ENCODE measurements at places on chromosomes 6 and 20.

DNA sequence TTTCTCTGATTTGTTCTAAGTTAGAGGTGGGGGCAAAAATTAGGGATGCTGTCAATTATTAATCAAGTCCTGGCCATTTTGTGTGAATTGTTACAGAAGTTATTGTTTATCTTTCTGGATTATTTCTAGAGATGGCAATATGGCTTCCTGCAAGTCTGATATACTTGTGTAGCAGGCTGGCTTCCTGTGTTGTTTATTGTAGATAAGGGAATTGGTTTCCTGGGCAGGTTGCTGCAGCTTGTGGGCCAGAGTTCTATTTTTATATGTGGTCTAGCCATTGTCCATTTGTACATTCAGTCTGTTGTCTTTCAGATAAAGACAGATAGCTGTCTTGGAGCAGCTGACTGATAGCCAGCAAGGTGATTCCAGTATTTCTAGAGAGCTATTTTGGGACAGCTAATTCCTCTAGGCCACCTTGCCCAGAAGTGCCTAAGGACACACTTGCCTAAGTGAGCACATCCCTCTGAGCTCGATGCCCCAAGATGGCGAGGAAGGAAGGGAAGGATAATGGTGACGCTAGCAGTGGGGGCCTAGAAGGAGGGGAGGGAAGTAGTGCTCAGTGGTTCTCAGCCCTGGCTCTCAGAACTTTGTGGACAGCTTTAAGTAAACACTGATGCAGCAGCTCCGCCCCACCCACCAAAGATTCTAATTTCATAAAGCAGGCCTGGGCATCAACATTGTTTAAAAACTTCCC, 25.5 kb downstream of the DDO start:
- no peak for DNase-seq

DNA sequence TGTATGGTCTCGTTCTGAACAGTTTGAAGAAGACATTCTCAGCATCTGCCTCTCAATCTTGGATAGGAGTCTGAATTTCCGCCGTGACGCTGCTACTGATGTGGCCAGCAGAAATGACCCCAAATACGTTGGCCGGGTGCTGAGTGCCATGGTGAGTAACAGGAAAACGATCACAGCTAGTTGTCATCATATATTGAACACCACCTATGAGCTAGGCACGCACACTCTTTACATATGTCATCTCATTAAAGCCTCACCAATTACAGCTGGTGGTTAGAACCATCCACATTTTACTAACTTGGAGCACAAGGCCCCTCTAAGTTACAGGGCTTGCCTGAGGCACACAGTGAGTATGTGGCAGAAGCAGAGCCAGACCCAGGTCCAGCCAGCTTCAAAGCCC, 17.1 kb downstream of the TGM3 start:
- DNase-seq = no peak

DNA sequence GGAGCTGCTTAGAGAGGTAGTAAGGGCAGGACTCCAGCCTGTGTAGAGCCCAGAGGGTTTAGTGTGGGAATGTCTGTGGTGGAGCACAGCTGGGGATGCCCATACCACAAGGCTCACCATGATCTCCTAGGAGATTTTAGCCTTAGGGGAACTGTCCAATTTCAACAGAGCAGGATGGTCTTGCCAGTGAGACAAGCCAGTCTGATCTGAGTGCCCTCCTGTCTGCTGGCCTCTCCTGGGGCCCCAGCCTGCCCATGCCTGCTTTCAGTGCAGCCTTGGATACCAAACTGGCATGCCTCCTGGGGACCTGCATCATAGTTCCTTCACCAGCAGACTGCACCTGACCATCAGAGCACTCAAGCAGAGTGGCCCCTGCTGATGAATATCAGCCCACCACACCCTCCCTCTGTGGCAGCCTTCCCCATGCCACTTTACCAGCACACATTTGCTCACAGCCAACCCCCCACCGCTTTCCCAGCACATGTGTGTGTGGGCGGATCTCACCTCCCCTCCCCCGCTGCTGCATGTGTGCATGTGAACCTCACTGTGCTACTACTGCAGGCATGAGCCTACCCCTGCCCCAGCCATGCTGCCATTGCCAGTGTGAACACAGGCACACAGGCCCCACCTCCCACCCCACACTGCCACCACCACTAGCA, 7.9 kb upstream of the TREM1 start:
- DNase-seq = no peak

GRCh38 chr20:34637245-34638038, 39.5 kb downstream of the PIGU start:
- DNase-seq = no peak

DNA sequence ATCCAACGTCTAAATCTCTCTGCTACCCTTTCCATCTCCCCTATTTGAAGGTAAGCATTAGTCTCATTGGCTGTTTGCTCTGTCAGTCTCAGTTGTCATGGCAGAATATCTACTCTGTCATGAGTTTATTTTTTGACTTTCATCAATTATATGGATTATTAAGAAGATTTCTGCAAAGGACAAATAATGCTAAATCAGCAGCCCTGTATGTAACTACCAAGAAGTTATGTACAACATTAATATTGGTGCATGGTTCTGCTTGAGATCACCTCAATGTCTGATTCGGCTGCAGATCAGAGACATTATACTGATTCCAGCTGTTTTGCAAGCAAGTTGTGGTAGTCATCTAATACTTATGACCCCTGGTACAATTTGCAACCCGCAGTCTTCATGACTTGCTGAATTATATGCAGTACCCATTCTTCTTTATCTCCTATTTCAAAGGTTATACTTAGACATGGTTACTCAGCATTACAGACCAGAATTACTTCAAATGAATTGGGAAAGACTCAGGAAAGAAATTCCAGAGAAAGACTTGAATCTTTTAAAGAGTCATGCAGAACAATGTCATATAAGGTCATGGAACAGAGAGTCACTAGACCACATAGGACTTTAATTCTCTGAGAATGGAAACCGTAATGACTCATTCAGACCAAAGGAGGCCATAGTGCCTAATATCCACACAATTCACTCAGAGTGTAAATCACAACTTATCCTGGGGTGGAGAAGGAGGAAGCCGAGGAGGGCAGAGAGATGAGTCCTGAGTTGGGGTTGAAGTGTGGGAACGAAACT, 201.4 kb downstream of the IBTK start:
- no peak for DNase-seq

GRCh38 chr6:52312461-52312860, 27.9 kb upstream of the MCM3 start:
- DNase-seq = no peak

Measured in activated effector memory CD4-positive, alpha-beta T cell treated with Interleukin-2 at 50 U/mL for 16 hours (primary cell).